GM12892 (cell line): ENCODE measurements at places on chromosomes 12 and 14.

DNA sequence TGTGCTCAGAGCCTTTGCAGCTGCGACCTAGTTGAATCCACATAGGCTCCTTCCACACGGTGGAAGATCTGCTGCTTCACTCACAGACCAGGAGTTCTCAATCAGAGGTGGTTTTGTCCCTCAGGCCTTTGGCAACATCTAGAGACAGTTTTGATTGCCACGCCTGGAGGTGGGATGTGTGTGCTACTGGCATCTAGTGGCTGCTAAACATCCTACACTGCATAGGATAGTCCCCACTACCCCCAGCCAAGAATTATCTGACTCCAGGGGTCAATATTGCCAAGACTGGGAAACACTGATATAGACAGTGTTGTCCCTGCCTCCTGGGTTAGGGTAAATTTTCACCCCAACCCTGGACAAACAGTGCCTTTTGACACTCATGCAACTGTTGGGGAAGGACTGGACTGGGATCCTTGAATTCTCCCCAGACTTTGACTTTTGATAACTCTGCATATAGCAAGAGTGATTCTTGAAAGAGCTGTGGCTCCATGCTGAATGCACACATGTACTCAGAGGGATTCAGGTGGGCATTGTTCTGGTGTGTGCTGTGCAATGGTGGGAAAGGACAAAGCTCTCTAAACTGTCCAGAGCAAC, 39.8 kb downstream of the BAZ2A start:
- DNase-seq: no peak

DNA sequence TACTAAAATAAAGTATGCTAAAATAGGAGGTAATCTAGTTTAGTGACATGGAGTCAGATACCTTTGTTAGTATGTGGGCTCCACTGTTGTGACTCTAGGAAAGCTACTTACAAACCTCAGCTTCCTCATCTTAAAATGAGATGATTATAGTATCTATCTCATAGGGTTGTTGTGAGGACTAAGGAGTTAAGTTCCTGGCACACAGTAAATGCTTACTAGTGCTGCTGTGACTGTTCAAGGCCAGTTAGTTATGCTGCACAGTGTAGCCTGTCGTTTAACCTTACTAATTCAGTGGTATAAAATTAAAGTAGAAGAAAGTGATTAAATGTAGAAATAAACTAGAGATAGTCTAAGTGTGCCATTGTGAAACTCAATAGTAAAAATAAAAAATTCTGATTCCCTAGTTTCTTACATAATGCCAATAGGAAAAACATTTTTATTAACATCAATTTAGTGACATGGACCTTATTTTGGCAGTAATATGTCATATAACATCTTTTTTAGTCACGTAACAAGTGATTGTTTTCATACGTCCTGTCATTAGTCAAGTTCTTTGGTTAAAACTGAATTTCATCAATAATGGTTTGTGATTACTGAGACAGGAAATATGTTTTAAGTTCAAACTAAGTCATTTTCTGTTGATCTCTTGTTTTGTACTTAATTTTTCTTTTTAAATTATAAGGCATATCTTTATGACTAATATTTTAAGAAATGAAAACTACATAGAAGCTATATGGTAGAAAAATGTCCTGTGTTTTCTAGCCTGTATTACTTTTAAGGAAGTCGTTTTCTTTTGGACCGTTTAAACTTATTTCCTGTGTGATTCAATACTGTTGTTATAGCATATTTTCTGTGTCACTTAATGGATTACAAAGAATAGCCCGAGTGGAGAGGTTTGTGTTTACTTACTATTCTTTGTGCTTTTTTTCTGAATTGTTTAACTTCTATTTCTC, 74.0 kb downstream of the PCNX1 start:
- DNase-seq: no peak

- no peak for DNase-seq
Measured at GRCh38 chr12:25107920-25108319, 87.0 kb downstream of the DNAI7 start.

DNA sequence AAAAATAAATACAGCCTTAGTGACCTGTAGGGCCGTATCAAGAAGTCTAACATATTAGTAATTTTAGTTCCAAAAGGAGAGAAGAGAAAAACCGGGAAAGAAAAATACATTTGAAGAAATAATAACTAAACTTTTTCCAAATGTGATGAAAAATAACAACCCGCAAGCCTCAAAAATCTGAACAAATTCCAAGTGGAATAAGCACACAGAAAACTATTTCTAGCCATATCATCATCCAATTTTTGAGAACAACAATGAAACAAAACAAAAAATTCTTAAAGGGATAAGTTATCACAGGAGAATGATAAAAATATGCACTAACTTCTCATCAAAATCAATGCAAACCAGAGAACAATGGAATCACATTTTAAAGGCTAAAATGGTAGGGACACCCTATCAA, 198.1 kb upstream of the PLXNC1 start:
- no peak for DNase-seq

GRCh38 chr12:15698377-15698871, 90.8 kb downstream of the EPS8 start:
- DNase-seq: no peak
